ENCODE measurements at places on chromosomes 7 and 10. TPM values are rescaled to one million over a fixed set of nuclear protein-coding genes. Genes with fewer than 3 reads are reported as not detected.

UBTD1 gene
- 16.5 TPM for total RNA-seq

HHEX gene
- total RNA-seq, result 11.3 TPM

CRHR2 gene
- 0.10 TPM for total RNA-seq

LEP gene
- total RNA-seq, result 1.5 TPM

AGR3 gene
- total RNA-seq, result not detected

ASAH2B gene
- total RNA-seq, result 2.8 TPM

ZNF655 gene
- 75.5 TPM for total RNA-seq

ITIH5 gene
- total RNA-seq, result 33.6 TPM

ADCY1 gene
- total RNA-seq, result 13.7 TPM

CLDN12 gene
- total RNA-seq, result 25.2 TPM

OR2A7 gene
- total RNA-seq, result 1.4 TPM

LBX1 gene
- total RNA-seq, result not detected

Data from posterior vena cava (tissue), 2 donors.